Stimulated activated CD4-positive, alpha-beta T cell treated with anti-CD3 and anti-CD28 coated beads, TNF-alpha, amount 100 ng/mL, for 4 hours (primary cell): ENCODE measurements at places on chromosomes 3 and 15.

DNA sequence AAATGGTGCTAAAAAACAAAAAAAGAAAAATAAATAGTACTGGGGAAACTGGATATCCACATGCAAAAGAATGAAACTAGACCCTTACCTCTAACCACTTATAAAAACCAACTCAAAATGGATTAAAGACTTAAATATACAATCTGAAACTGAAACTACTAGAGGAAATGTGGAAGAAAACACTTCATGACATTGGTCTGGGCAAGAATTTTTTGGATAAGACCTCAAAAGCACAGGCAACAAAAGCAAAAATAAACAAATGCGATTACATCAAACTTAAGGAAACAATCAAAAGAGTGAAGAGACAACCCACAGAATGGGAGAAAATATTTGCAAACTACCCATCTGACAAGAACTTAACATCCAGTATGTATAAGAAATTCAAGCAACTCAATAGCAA lies 6.4 kb downstream of the IFT57 start:
- DNase-seq, result no peak

DNA sequence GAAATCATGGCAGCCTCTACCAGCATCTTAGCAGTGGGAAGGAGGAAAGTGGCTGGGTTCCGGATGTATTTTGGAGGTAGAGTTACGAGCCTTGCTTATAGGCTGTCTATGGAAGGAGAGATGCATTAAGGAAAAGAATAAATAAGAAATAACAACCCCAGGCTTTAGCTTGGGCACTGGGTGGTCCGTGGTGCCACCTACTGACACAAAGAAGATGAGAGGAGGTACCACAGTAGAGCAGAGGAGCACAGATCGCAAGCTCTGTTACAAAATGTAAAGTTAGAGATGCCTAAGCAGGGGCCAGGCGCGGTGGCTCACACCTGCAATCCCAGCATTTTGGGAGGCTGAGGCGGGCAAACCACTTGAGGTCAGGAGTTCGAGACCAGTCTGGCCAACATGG lies 74.8 kb downstream of the TMEM39A start:
- DNase-seq, result no peak

DNA sequence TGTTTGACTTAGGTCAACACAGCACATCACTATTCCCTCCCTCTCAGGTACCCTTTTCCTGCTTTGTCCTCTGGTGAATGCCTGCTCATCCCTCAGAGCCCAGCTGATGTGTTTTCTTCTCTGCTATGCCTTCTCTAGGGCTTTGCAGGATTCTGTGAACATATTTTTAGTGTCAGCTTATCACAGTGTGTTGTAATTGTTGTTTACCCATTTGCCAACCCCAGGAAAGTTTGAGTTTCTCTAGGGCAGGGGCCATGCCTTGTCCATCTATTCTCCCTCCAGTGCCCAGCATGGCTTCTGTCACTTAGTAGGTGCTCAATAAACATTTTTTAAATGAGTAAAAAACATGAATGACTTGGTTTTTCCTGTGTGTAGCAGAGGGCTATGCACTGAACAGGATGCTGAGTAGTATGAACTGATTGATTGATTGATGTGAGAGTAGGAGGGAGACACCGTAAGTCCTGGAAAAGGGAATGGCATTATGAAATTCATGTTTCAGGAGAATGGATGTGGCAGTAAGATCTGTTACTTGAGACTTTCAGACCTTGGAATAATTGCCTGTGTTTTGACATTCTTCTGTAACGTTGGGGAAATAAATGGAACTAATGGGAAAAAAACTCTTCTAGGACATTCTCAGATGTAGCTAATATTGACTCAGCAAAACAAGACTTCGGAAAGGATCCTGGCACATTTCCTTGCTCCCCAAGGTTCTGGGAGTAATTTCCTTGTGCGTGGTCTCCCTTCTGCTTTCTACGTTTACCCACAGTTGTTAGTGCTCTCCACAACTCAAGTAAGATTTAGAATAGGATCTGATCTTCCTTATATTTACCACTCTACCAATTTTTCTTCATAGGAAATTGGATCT lies 267.3 kb upstream of the TBL1XR1 start:
- no peak for DNase-seq

GRCh38 chr3:31421314-31422048 lies 111.2 kb upstream of the STT3B start:
- DNase-seq, result no peak

GRCh38 chr15:48802257-48802656 lies 8.6 kb downstream of the CEP152 start:
- DNase-seq, result no peak

GRCh38 chr15:49883121-49883520 lies 235.9 kb downstream of the ATP8B4 start:
- DNase-seq, result no peak

- no peak for DNase-seq
Observed at GRCh38 chr15:29141308-29142128, 128.1 kb downstream of the NSMCE3 start.

DNA sequence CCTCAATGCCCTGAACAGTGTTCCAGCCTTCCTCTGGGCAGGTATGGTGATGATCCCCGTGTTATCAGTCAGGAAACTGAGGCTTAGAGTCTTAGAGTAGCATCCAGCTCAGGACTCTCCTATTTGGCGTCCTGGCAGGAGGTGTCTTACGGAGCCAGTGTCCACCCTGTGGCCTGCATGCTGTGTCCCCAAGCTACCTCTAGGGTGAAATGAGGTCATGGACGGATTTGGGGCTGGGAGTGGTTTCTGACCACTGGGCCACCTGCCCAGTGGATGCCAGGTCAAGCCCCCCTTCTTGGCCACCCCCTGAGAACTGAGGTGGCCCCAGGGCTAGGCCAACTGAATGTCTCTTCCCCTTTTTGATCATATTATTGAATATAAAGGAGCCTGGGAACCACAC lies 27.2 kb upstream of the SLC6A6 start:
- DNase-seq, result no peak

GRCh38 chr15:70794596-70795310 lies 31.4 kb upstream of the UACA start:
- DNase-seq, result no peak

GRCh38 chr15:83776986-83777385 lies 123.1 kb downstream of the ADAMTSL3 start:
- DNase-seq, result no peak

- no peak for DNase-seq
Observed at GRCh38 chr3:73449774-73450173, 175.0 kb downstream of the PDZRN3 start.

DNA sequence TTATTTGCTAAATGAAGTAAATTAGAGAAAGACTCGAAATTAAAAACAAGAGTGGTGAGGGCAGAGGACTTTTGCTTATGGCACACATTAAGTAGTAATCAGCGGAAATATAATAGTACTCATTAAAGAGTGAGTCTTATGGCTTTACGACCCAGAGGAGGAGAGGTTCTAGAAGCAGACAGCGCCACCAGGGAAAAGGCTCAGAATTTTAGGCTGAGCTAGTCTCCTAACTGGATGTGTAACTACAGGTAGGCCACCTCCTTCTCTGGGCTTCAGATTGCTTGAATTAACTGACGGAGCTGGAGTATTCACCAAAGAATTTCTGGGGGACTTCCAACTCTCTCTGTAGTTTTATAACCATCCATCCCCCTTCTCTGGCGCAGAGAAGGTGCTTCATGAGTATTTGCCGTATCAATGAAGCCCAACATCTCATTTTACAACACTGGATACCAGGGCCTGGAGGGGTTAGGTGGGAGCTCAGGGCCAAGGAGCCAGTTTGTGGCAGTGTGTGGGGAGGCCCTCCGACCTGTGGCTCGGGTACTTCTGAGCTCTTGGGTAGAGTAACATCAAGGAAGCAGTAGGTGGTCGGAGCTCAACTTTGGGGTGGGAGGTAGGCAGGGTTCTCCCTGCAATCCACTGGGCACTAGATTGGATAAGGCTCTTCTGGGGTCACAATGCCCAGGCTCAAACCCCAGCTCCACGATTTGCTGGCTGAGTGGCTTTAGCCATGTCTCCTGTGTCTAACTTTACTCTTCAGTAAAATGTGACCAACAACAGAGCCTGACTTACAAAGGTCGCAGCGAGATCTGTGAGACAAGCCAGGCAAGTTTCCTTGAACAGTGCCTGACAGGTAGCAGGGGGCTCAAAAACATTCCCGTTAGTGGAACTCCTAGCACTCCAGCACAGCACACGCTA lies 1.1 kb downstream of the CHCHD4 start:
- DNase-seq, result no peak
